Activated T-cell treated with anti-CD3 and anti-CD28 coated beads, Interleukin-2, amount 50 U/mL, for 72 hours (primary cell): ENCODE measurements at places on chromosomes 7 and 10. TPM values are rescaled to one million over a fixed set of nuclear protein-coding genes. Genes with fewer than 3 reads are reported as not detected.

The ASB10 gene
- total RNA-seq: not detected

The C10orf71 gene
- not detected for total RNA-seq

DNA sequence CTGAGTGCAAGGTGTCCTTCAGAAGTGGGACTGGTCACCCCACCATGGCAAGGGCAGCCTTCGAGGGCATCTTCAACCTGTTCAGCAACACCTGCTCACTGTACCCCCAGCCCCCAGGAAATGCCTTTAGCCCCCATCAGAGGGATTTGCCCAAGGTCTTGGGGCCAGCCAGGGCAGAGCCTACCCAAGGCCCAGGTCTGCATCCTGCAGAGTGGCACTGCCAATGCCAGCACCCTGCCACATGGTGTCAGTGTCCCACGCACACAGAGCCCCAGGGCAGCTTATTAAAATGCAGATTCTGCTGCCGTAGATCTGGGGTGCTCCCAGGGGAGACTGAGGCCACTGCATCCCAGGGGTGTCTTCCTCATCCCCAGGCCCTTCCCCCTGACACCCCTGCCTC is 106.2 kb upstream of the KCTD7 start:
- H3K4me1 ChIP-seq: no peaks in the 10 kb centered on the region
- H3K27me3 ChIP-seq: no peaks in the 10 kb centered on the region
- DNase-seq: peak; percentile 10
- no peak overlapping the region for H3K4me3 ChIP-seq
- H3K27ac ChIP-seq: no peak overlapping the region

DNA sequence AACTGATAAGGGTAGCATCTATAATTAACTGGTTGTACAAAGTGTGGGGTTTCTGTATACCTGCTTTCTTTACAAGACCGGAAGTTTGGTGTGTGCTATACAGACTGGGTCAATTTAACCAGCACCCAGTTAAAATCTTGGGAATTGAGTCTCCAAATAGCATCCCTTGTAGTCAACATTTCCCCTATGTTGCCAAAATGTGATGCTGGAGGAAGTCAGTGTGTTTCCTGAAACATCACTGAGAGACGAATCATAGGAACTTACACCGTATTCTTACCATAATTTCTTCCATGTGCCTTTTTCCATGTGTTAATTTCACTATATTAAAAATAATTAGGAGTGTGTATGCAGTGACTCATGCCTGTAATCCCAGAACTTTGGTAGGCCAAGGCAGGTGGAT is 1.7 kb downstream of the AKR1C4 start:
- H3K4me3 ChIP-seq: no peak overlapping the region
- no peaks in the 10 kb centered on the region for H3K36me3 ChIP-seq
- no peak for DNase-seq
- no peak overlapping the region for H3K27ac ChIP-seq
- H3K27me3 ChIP-seq: peaks cover 7% of the 10 kb centered on the region

- no peak overlapping the region for H3K27ac ChIP-seq
- no peaks in the 10 kb centered on the region for H3K27me3 ChIP-seq
- peaks cover 7% of the 10 kb centered on the region for H3K4me1 ChIP-seq
- peaks cover 41% of the 10 kb centered on the region for H3K36me3 ChIP-seq
These were observed 28.3 kb downstream of the CRCP start for GRCh38 chr7:66142996-66143395.

DNA sequence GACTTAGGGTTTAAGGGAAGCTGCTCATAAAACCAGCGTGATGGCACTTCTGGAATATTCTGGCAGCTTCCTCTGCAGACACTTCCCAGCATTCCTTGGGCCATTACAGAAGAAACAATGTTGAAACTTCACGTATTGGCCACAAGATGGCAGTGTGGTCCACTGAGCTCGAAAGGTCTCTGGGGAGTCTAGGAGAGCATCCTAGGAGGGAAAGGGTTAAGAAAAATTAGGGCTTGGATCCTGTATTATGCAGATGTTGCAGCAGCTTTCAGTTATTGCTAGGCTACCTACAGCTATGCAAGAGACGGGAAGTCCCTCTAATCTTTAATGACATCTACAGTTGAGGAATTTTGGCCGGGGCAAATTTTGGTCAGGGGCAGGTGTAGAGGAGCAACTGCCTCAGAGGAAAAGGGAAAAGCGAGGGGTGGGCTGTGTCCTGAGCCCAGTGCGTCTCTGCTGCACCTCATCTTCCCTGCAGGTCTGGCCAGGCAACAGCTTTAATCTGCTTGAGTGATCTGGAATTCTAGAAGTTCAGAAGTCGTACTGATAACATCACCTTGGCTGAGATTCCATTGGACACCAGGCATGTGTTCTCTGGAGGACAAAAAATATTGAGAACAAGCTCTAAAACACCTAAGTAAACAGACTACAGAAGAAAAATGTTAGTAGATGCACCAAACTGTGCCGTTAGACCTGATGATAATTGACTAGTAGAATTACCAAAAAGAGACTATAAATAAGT is 220.8 kb upstream of the PRSS58 start:
- peaks cover 68% of the 10 kb centered on the region for H3K4me1 ChIP-seq
- no peaks in the 10 kb centered on the region for H3K27me3 ChIP-seq
- peak; percentile 45 for DNase-seq

DNA sequence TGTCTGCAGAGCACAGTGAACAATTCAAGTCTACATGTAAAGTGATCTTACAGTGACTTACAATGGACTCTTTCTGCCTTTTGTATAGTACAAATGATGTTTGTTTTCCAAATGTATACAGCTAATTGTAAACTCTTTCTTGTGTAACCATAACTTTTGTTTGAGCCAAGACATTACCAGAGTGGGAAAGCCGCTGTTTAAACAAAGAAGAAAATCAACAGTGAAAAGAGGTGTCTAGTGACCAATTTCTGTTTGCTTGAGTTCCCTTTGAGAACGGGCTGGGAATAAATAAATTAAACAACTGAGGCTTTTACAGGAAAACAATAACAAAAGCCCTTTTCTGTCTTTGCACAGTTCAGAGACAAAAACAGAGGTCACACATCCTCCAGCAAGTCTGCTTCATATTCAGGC is 1163.4 kb downstream of the CNTNAP2 start:
- no peak overlapping the region for H3K4me3 ChIP-seq
- no peaks in the 10 kb centered on the region for H3K36me3 ChIP-seq
- no peaks in the 10 kb centered on the region for H3K27me3 ChIP-seq
- no peak for DNase-seq
- H3K4me1 ChIP-seq: no peaks in the 10 kb centered on the region

- H3K27ac ChIP-seq: no peak overlapping the region
- H3K27me3 ChIP-seq: peaks cover 17% of the 10 kb centered on the region
- no peak overlapping the region for H3K4me3 ChIP-seq
- peaks cover 12% of the 10 kb centered on the region for H3K36me3 ChIP-seq
These were observed 20.8 kb upstream of the MKI67 start for GRCh38 chr10:128147064-128147463.

GRCh38 chr7:73770860-73771670 is 995 bp upstream of the CLDN3 start:
- H3K27ac ChIP-seq: no peak overlapping the region

DNA sequence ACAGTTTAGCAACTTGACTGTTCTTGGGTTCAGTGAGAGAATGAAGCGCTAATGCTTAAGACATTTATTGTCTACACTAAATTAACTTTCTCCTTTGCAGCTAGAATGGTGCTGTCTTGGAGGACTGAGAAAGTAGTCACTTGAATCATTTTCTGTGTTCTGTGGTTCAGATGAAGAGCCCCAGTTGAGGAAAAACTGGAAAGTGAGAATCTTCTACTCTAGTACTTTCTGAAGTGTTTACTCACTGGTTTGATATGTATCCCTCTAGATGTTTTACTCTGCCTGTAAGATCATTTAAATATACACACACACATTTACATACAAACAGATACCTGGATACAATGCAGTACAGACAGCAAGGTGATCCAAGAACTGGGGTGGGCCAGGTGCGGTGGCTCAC is 308.1 kb downstream of the CAMK1D start:
- no peaks in the 10 kb centered on the region for H3K27me3 ChIP-seq
- H3K36me3 ChIP-seq: peaks cover 8% of the 10 kb centered on the region
- H3K4me1 ChIP-seq: peaks cover 26% of the 10 kb centered on the region
- peak overlapping the region; percentile 29 for H3K4me3 ChIP-seq
- H3K27ac ChIP-seq: peak overlapping the region; percentile 33

DNA sequence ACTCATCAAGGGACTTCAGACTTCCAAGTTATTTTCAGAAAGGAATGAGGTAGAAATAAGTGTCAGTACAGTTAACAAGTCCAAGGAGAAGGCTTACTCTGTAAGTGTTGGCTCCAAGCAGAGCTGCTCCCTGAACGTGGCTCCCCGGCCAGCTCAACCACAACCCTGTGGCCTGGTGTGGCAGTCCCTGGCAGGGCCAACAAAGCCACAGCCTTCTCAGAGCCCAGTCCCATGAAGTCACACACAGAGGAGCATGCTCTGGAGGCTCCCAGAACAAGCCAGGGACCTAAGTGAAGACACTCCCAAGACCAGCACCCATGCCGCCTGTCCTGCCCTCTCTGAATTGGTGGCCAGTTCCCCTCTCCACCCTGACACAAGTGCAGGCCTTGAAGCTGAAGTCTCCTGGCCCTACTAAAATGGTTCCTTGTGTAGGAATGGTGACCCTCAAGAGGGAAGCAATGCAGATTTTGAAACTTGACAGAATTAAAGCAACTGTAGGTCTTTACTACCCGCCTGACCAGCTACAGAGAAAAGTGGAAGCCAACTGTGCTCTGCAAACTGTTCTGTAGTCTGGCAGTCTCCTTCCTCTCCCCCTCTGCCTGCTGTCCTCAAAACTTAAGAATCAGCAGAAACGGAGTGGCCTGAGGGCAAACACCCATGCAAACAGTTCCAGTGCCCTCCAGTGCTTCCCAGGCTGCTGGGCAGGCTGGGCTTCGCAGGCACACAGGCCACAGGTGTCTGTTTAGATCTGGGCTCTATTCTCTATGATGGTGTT is 51.1 kb downstream of the NOD1 start:
- peaks cover 7% of the 10 kb centered on the region for H3K4me1 ChIP-seq
- DNase-seq: no peak
- H3K4me3 ChIP-seq: no peak overlapping the region
- peaks cover 2% of the 10 kb centered on the region for H3K36me3 ChIP-seq

DNA sequence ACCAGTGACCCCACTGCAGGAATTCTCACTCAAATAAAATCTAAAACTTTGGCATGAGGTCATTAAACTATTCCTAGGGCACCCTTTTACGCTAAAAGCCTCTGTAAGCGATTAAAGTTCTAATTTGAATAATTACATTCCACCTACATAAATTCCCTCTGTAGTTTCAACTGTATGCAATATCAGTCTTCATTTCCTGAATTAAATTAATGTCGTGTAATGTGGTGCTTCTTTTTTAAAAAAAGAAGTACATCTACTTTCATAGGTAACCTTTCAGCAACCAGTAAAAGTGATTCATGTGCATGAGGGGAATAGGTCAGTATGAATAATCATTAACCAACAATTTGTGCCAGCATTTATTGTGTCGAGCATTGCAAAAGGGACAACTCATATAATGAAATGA is 44.7 kb downstream of the IMMP2L start:
- no peaks in the 10 kb centered on the region for H3K4me1 ChIP-seq
- H3K27me3 ChIP-seq: no peaks in the 10 kb centered on the region
- no peak overlapping the region for H3K27ac ChIP-seq
- peaks cover 17% of the 10 kb centered on the region for H3K36me3 ChIP-seq
- H3K4me3 ChIP-seq: no peak overlapping the region
- no peak for DNase-seq

GRCh38 chr7:139703487-139704307 is 74.1 kb downstream of the HIPK2 start:
- H3K36me3 ChIP-seq: no peaks in the 10 kb centered on the region
- peaks cover 20% of the 10 kb centered on the region for H3K4me1 ChIP-seq
- no peak overlapping the region for H3K27ac ChIP-seq
- no peaks in the 10 kb centered on the region for H3K27me3 ChIP-seq

- H3K36me3 ChIP-seq: peaks cover 2% of the 10 kb centered on the region
- peak; percentile 63 for DNase-seq
- H3K4me1 ChIP-seq: peaks cover 15% of the 10 kb centered on the region
- H3K27me3 ChIP-seq: peaks cover 34% of the 10 kb centered on the region
These were observed 106.7 kb downstream of the TES start for GRCh38 chr7:116316838-116317628.

DNA sequence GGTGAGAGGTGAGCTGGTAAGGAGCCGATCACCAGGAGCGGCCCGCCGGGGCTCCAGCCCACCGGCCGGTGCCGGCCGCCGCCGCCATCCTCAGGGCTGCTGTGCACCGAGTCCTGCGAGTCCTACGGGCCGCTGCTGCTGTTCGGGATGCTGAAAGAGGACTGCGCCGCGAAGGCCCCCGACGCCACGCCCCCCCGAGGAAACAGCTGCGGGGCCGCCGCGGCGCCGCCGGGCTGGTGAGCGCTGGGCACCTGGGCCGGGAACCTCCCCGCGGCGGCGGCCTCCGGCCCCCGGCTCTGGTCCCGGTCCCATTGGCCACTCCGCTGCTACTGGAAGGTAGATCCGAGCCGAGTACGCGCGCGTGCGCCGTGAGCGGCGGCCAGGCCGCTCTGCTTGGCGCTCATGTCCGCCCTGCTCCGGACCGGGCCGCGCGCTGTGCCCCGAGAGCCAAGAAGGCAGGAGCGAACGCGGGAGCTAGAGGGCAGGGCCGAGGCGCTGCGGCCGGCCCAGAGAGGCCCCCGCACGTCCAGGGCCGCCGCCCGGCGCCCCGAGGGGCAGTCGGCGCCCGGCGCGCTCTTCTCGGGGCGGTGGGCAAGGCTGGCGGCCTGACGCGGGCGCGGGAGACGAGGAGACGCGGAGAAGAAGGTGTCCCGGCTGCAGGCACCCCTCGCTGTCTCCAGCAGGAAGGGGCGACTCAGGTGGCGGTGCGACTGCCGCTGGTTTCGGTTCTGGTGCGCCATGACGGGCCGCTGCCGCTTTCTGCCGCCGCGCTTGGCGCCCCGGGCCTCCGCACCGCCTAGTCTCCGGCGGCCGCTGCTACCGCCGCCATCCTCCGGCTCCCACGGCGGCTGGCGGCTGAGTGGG is 121.3 kb upstream of the WIPF3 start:
- H3K27me3 ChIP-seq: peaks cover 25% of the 10 kb centered on the region
- peak; percentile 65 for DNase-seq
- H3K27ac ChIP-seq: no peak overlapping the region

GRCh38 chr7:42740408-42740807 is 171.5 kb downstream of the C7orf25 start:
- no peak for DNase-seq
- H3K4me1 ChIP-seq: no peaks in the 10 kb centered on the region
- H3K36me3 ChIP-seq: no peaks in the 10 kb centered on the region
- no peak overlapping the region for H3K27ac ChIP-seq
- no peak overlapping the region for H3K4me3 ChIP-seq

DNA sequence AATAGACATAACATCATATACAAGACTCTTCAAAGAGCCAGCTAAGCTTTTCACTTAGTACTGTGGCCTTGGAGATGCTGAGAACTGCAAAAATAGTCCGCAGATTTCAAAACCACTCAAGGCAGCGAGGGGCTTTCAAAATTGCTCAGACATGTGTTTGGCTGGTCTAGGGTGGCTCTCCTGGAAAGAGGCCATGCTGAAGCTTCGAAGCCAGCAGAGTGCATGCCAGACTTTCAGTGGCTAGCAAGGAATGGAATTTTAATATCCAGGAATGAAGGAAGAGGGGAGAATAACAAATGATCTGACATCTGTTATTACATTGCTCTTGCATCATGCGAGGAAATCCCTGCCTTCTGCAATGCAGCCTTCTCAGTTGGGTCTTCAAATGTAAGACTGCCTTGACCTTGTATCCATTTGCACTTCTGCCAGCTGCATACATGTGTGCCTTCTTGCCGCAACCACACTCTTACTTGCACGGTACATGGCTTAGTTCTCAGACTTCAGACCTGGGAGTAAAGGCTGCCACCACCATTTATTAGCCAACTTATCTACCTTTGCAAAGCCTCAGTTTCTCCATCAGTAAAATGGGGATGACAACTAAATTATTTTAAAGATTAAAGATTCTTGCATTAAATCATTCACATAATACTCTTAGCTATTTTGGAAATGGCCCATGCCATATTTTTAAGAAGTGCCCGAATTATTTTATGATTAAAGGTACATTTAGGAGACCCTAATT is 55.9 kb downstream of the ITIH5 start:
- H3K27ac ChIP-seq: no peak overlapping the region
- DNase-seq: no peak
- H3K4me1 ChIP-seq: no peaks in the 10 kb centered on the region
- H3K36me3 ChIP-seq: no peaks in the 10 kb centered on the region
- H3K4me3 ChIP-seq: no peak overlapping the region
